ENCODE measurements at places on chromosomes 1 and 21. TPM values are rescaled to one million over a fixed set of nuclear protein-coding genes. Genes with fewer than 3 reads are reported as not detected.

DNA sequence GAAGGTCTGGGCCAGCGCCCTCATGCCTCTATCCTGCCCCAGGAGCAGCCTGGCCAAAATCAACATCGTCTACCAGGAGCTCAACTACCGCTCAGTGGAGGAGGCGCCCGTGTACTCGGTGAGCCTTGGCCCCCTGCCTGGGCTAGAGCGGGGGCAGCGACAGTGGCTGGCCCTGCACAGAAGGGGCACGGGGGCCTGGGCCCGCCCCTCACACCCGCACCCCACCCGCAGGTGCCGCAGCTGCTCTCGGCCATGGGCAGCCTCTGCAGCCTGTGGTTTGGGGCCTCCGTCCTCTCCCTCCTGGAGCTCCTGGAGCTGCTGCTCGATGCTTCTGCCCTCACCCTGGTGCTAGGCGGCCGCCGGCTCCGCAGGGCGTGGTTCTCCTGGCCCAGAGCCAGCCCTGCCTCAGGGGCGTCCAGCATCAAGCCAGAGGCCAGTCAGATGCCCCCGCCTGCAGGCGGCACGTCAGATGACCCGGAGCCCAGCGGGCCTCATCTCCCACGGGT, 10.8 kb downstream of the SCNN1D start:
- no peaks in the 10 kb centered on the region for H3K4me1 ChIP-seq
- no peak overlapping the region for H3K27ac ChIP-seq
- no peaks in the 10 kb centered on the region for H3K27me3 ChIP-seq
- no peak overlapping the region for H3K4me3 ChIP-seq
- H3K36me3 ChIP-seq, result peaks cover 18% of the 10 kb centered on the region

AKNAD1 gene
- not detected for total RNA-seq

DNA sequence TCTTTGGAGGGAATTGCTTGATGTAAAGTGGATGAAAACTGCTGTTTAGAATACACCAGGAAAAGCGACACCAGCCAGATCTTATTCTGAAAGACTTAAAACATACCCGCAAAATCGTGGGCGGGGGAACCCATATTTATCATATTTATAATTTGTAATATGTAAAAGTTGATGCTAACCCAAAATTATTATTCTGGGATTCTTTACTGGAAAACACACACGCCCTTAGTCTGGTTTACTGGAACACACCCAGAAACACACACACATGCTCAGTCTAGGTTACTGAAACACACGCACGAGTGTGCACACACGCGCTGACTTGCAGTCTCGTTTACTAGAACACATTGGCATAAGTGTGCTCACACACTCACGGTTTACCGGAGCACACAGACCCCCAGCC, 32.5 kb downstream of the ATP5PO start:
- no peak overlapping the region for H3K27ac ChIP-seq
- no peak for DNase-seq
- H3K36me3 ChIP-seq, result peaks cover 3% of the 10 kb centered on the region
- no peaks in the 10 kb centered on the region for H3K27me3 ChIP-seq
- no peak overlapping the region for H3K4me3 ChIP-seq

ARHGAP29 gene
- total RNA-seq, result 43.5 TPM

GRCh38 chr1:12587981-12588640, 29.9 kb downstream of the DHRS3 start:
- H3K27ac ChIP-seq, result no peak overlapping the region
- no peaks in the 10 kb centered on the region for H3K27me3 ChIP-seq
- H3K4me1 ChIP-seq, result peaks cover 5% of the 10 kb centered on the region
- no peak overlapping the region for H3K4me3 ChIP-seq
- H3K36me3 ChIP-seq, result no peaks in the 10 kb centered on the region

- H3K27ac ChIP-seq, result no peak overlapping the region
- H3K27me3 ChIP-seq, result no peaks in the 10 kb centered on the region
- DNase-seq, result no peak
Observed at GRCh38 chr1:216576234-216576937, 146.8 kb downstream of the ESRRG start.

TSPEAR gene
- 2.1 TPM for total RNA-seq

GRCh38 chr1:81702903-81703302, 97.8 kb upstream of the ADGRL2 start:
- no peak overlapping the region for H3K4me3 ChIP-seq
- H3K27ac ChIP-seq, result no peak overlapping the region
- no peaks in the 10 kb centered on the region for H3K27me3 ChIP-seq
- peaks cover 5% of the 10 kb centered on the region for H3K4me1 ChIP-seq
- no peak for DNase-seq
- H3K36me3 ChIP-seq, result no peaks in the 10 kb centered on the region

GRCh38 chr1:9115351-9116205, 13.3 kb downstream of the GPR157 start:
- no peak overlapping the region for H3K4me3 ChIP-seq
- H3K36me3 ChIP-seq, result peaks cover 25% of the 10 kb centered on the region
- no peaks in the 10 kb centered on the region for H3K27me3 ChIP-seq
- no peak overlapping the region for H3K27ac ChIP-seq
- no peak for DNase-seq

CELA3A gene
- total RNA-seq, result 11.7 TPM

DNA sequence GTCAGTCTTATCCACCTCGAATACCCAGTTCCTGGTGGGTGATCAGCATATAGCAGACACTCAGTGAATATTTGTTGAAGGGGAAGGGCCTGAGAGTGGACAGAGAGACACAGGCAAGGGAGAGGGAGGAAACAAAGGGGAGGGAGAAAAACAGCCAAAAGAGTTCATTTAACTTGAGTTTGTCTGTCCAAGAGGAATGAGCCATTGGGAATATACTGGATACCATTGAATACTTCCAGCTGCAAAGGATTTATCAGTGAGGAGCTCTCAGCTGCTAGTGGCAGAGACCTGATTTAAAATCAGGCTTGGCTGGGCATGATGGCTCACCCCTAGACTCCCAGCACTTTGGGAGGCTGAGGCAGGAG, 11.5 kb upstream of the BGLAP start:
- no peak overlapping the region for H3K4me3 ChIP-seq
- no peaks in the 10 kb centered on the region for H3K27me3 ChIP-seq
- H3K4me1 ChIP-seq, result no peaks in the 10 kb centered on the region
- peaks cover 8% of the 10 kb centered on the region for H3K36me3 ChIP-seq
- H3K27ac ChIP-seq, result no peak overlapping the region

GRCh38 chr1:34054920-34055319, 110.1 kb downstream of the CSMD2 start:
- H3K4me1 ChIP-seq, result no peaks in the 10 kb centered on the region
- peaks cover 4% of the 10 kb centered on the region for H3K27me3 ChIP-seq
- no peaks in the 10 kb centered on the region for H3K36me3 ChIP-seq
- DNase-seq, result no peak

C1orf21 gene
- total RNA-seq, result 59.9 TPM

NFIA gene
- total RNA-seq, result 63.4 TPM

GRCh38 chr1:164891615-164892014, 332.6 kb downstream of the PBX1 start:
- no peaks in the 10 kb centered on the region for H3K36me3 ChIP-seq
- no peaks in the 10 kb centered on the region for H3K27me3 ChIP-seq
- no peak overlapping the region for H3K4me3 ChIP-seq
- H3K27ac ChIP-seq, result no peak overlapping the region
- no peak for DNase-seq

TRAF3IP3 gene
- 8.3 TPM for total RNA-seq

KCNAB2 gene
- total RNA-seq, result 86.4 TPM

GNG4 gene
- total RNA-seq, result 0.21 TPM

RASSF5 gene
- 23.7 TPM for total RNA-seq

DNA sequence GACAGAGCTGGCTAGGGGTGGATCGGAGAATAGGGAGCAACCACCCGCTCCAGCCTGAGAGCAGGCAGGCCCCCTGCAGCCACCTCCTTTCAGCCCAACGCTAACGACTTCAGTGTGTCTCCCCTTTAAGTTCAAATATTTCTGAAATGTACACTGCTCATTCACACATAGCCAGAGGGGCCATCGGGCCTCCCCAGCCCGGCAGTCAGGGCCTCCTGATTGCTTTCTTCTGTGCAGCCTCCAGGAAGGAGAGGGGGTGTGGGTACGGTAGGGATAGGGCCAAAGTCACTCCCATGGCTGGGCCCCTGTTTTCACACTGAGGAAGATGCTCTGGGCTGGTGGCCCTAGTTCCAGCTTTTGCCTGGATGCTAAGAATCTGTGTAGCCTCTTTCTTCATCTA, 64.8 kb downstream of the EPHB2 start:
- H3K4me3 ChIP-seq, result no peak overlapping the region
- DNase-seq, result no peak
- H3K4me1 ChIP-seq, result peaks cover 20% of the 10 kb centered on the region
- H3K27me3 ChIP-seq, result no peaks in the 10 kb centered on the region
- no peaks in the 10 kb centered on the region for H3K36me3 ChIP-seq

PRDX6 gene
- total RNA-seq, result 273 TPM

PIGV gene
- total RNA-seq, result 14.3 TPM

LAMB3 gene
- 72.6 TPM for total RNA-seq

DNA sequence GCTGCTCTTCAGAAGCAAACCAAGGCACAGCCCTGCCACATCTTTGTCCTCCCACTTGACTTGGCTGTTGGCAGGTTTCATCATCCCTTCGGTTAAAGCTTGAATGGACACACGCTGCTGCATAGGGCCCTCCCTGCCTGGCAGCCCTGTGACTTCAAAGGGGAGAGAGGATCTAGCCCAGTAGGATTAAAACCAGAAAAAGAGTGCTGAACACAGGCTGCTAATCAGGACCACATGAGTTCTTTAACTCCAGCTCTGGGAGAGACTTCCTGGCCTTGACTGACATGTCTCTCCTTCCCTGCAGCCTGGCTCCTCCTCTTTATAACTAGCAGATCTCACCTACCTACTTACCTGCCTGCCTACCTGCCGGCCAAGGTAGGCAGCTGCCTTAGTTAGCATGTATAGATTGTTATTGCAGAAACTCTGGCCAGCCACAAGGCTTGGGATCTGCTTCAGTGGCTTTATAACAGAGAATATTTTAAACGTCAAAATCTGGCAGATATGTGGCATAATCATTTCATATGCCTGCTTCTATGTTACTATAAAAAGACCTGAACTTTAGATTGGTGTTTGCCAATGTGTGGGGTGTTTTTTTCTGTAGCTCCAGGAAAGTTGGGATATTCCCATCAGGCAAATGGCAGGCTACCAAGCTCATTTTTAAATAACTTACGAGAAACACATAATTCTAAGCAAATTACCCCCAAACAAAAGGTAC, 49.4 kb downstream of the ERG start:
- H3K4me3 ChIP-seq, result no peak overlapping the region
- DNase-seq, result no peak
- no peak overlapping the region for H3K27ac ChIP-seq
- no peaks in the 10 kb centered on the region for H3K36me3 ChIP-seq
- no peaks in the 10 kb centered on the region for H3K4me1 ChIP-seq

GRCh38 chr1:185317886-185318310, 855 bp upstream of the IVNS1ABP start:
- H3K27me3 ChIP-seq, result no peaks in the 10 kb centered on the region
- peak overlapping the region; percentile 78 for H3K27ac ChIP-seq
- peak overlapping the region; percentile 65 for H3K4me3 ChIP-seq
- peaks cover 7% of the 10 kb centered on the region for H3K36me3 ChIP-seq

GRCh38 chr1:160007577-160008200, 24.1 kb downstream of the PIGM start:
- peak; percentile 55 for DNase-seq
- H3K27ac ChIP-seq, result no peak overlapping the region
- H3K27me3 ChIP-seq, result peaks cover 7% of the 10 kb centered on the region

- no peaks in the 10 kb centered on the region for H3K27me3 ChIP-seq
- no peaks in the 10 kb centered on the region for H3K36me3 ChIP-seq
- DNase-seq, result no peak
- H3K4me1 ChIP-seq, result no peaks in the 10 kb centered on the region
- H3K4me3 ChIP-seq, result no peak overlapping the region
Observed at GRCh38 chr1:181855380-181855779, 206.1 kb downstream of the ZNF648 start.

DNA sequence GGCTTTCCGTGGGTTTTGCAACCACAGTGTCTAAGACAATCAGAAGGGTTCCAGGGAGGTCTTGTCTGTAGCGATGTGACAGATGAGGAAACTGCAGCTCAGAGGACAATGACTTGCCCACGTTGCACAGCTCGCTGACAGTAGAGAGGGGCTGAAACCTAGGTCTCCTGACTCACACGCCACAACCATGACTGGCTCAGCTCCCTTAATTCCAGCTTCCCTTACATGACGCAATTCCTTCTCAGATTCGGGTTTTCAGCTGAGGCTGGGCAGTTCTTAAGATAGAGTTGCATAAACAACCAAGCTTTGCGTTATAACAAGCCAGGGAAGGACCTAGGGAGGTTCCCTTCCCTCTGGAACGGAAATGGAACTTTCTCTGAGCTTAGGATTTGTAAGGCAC, 36.3 kb downstream of the DHCR24 start:
- no peaks in the 10 kb centered on the region for H3K36me3 ChIP-seq
- H3K4me3 ChIP-seq, result no peak overlapping the region
- no peaks in the 10 kb centered on the region for H3K27me3 ChIP-seq
- H3K27ac ChIP-seq, result no peak overlapping the region
- no peak for DNase-seq

GRCh38 chr1:18630511-18631495, at the start of gene PAX7:
Gene PAX7, plus strand, starts transcription at chr1:18630846. Its CDS starts 758 bp downstream, at chr1:18631604.
- no peaks in the 10 kb centered on the region for H3K36me3 ChIP-seq
- H3K4me3 ChIP-seq, result no peak within 1 kb of the TSS
- peak; percentile 57 for DNase-seq
- no peak within 1 kb of the TSS for H3K27ac ChIP-seq
- H3K4me1 ChIP-seq, result no peaks in the 10 kb centered on the region
- peaks cover 27% of the 10 kb centered on the region for H3K27me3 ChIP-seq

DNA sequence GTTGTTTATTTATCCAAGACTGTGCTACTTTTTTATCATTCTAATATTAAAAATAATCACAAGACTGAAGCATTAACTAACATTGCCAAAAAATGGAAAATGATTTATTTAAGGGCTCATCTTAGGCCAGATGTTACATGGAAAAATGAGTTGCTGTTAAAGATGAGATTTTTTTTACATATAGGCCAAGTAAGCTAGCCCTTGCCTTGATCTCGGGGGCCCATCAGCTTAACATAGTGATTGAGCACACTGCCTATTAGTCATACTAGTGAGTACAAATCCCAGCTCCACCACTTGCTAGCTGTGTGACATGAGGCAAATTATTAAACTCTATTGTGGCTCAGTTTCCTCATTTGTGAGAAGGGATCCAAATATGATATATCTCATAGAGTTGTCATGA, 275.9 kb upstream of the SNX7 start:
- no peak for DNase-seq
- no peak overlapping the region for H3K4me3 ChIP-seq
- H3K4me1 ChIP-seq, result no peaks in the 10 kb centered on the region
- H3K27me3 ChIP-seq, result no peaks in the 10 kb centered on the region
- no peaks in the 10 kb centered on the region for H3K36me3 ChIP-seq
- H3K27ac ChIP-seq, result no peak overlapping the region

GRCh38 chr1:241424480-241424971, 67.5 kb upstream of the RGS7 start:
- no peaks in the 10 kb centered on the region for H3K27me3 ChIP-seq
- no peak overlapping the region for H3K4me3 ChIP-seq
- H3K36me3 ChIP-seq, result no peaks in the 10 kb centered on the region
- no peak overlapping the region for H3K27ac ChIP-seq

All from lung (tissue), 17 donors.